Neural progenitor cell (in vitro differentiated cells): ENCODE measurements at places on chromosomes 6 and 20. TPM values are rescaled to one million over a fixed set of nuclear protein-coding genes. Genes with fewer than 3 reads are reported as not detected.

LAMA2 gene
- total RNA-seq: 0.68 and 1.5 TPM in 2 replicates

- DNase-seq: no peak
Observed at GRCh38 chr20:41818369-41818768, 200.2 kb upstream of the CHD6 start.

DNA sequence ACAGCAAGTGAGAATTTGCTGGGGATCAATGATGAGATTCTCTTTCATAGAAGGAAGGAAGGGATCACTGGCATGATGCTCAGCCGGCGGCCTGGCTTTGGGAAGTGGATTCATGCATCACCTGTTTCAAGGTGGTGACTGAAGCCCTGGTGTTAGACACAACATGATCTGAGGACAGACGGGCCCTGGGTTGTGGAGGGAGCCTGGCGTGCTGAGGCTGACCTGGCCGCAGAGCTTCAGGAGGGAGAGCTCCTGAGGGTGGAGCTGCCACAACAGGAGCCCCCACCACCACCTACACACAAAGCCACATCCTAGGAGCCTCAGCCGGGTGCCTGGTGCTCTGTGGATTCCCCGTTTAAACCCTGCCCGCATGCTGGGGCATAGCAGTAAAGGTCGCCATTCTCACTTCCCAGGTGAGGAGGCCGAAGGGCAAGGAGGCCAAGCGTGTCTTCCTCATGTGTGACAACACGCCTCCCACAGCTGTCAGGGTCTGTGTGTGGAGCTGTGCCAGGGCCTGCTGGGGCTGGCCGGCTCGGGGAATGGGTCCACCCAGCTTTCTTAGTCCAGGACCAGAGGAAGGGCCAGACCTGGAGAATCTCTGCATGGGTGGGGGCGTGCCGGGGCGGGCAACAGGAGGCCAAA, 107.0 kb downstream of the ERMARD start:
- DNase-seq: no peak

GRCh38 chr6:140758169-140758877, 1374.4 kb upstream of the GJE1 start:
- no peak for DNase-seq

POPDC3 gene
- 3.1 and 8.2 TPM in 2 replicates for total RNA-seq

CLPSL1 gene
- total RNA-seq: not detected in 2 replicates

MYT1 gene
- total RNA-seq: 1.2 and 1.5 TPM in 2 replicates

DNA sequence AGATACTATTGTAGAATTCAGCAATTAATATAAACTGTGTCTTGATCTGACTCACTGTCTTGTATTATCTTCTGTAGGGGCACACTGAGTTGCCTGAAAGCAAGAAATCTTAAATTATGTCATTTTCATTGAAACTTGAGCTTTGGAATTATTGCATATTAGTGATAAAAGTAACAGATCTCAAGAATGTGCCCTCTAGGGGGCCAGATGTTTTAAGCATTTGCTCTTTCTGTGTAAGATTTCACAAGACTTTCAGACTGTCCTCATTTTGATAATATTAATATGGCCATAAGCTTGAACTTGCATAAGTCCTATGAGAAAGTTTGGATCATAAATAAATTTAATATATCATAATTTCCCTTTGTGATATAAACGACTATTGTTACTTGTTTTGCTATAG, 55.5 kb upstream of the MYO6 start:
- no peak for DNase-seq

GRCh38 chr6:128069188-128069587, 168.3 kb upstream of the THEMIS start:
- DNase-seq: no peak

- no peak for DNase-seq
Observed at GRCh38 chr6:436308-437036, 44.9 kb downstream of the IRF4 start.

DNA sequence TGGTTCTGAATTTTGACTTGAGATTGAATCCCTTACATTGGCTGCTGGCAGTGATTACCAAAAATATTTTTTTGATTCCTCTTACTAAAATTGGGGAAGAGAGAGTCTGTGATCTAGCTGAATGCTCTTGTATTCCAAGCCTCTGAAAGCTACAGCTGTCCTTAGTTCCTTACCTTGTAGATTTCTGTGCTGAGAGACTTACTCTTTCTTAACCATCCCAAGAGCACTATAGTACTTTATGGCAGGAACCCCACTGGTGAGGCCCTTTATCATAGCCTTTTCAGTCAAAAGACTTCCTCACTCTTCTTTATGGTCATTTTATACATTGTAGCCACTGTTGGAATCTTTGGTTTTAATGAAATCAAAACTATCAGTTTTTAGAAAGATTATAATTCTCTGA, 19.1 kb upstream of the ERVFRD-1 start:
- DNase-seq: no peak

HLA-DQB2 gene
- total RNA-seq: not detected in 2 replicates

GRCh38 chr6:15434823-15435380, 189.0 kb downstream of the JARID2 start:
- no peak for DNase-seq

- DNase-seq: no peak
Observed at GRCh38 chr20:10602221-10602871, 71.5 kb downstream of the JAG1 start.

- no peak for DNase-seq
Observed at GRCh38 chr6:81105998-81106397, 646.5 kb downstream of the TENT5A start.

DNA sequence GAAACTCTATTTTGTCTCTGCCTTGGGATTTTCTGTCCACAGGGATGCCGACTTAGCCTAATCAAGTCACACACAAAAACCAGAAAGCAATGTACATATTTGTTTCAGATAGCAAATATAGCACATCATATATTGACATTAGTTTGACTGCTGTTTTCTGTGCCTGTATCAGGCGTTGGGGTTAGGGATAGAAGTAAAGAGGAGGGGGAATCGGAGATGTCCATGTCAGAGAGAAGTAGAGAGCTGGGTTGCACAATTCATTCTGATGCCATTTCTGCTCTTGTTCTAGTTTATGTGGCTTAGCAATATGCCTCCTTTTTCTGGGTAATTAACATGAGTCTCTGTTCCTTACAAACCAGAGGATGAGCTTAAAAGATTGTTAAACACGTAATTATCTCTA, 14.7 kb upstream of the IPCEF1 start:
- no peak for DNase-seq

EFCAB8 gene
- not detected in 2 replicates for total RNA-seq

- no peak for DNase-seq
Observed at GRCh38 chr6:56671160-56671559, 28.5 kb upstream of the DST start.

DNA sequence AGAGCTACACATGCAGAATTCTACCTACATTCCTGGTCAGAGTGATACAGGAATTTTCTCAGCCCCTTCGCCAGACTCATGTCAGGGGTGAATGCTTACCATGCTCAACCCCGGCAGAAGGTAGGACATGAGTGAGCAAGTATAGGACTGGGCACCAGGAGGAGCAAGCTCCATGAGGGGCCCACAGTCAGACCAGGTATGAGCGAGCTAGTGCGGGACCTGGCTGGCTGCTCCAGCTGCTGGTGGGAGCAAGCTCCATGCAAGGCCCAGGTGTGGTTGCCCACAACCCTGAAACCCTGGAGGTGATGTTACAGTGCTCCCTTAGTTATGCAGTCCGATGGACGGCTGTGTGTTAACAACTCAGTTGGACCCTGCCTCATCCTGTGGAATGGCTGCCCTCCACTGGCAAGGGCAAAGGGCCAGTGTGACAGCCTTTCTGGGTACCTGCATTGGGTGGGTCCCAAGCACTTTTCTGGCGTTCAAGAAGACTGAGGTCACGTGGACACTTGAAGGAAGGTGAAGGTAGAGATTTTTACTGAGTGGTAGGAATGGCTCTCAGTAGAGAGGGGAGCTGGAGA, 503.5 kb upstream of the CITED2 start:
- DNase-seq: no peak

GRCh38 chr6:87653074-87653962, 48.7 kb downstream of the AKIRIN2 start:
- peak; percentile 48 for DNase-seq

GRCh38 chr20:25025986-25026605, 31.8 kb downstream of the ACSS1 start:
- no peak for DNase-seq

DNA sequence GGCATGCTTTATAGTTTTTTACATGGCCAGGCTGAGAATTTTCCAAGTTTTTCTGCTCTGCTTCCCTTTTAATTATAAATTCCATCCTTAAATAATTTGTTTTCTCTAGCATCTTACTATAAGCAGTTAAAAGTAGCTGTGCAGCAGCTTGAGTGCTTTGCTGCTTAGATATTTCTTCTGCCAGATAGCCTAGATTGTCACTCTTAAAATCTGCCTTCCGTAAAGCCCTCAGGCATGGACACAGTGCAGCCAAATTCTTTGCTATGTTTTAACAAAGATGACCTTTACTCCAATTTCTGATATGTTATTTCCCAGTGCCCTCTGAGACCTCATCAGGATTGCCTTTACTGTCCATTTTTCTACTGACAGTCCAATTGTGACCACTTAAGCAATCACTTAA, 92.6 kb upstream of the SGK1 start:
- no peak for DNase-seq

GRCh38 chr6:145241721-145242120, 493.6 kb downstream of the EPM2A start:
- DNase-seq: no peak

- DNase-seq: no peak
Observed at GRCh38 chr6:89050155-89050554, 30.4 kb upstream of the PNRC1 start.

- no peak for DNase-seq
Observed at GRCh38 chr6:26198722-26199056, 111.5 kb downstream of the HFE start.

RSPO4 gene
- 0.26 and 1.0 TPM in 2 replicates for total RNA-seq

- DNase-seq: no peak
Observed at GRCh38 chr6:35602133-35602946, 86.4 kb downstream of the FKBP5 start.

- DNase-seq: no peak
Observed at GRCh38 chr6:38193481-38194281, 374.2 kb downstream of the ZFAND3 start.

F13A1 gene
- total RNA-seq: 1.7 and 3.6 TPM in 2 replicates

- DNase-seq: no peak
Observed at GRCh38 chr6:36201612-36202011, 5.1 kb downstream of the BRPF3 start.

MUC22 gene
- 0.03 TPM in 1 of 2 replicates, not detected in the other for total RNA-seq

GRCh38 chr6:116763906-116764628, 1.5 kb downstream of the FAM162B start:
- DNase-seq: no peak

C20orf202 gene
- not detected in 2 replicates for total RNA-seq

DNA sequence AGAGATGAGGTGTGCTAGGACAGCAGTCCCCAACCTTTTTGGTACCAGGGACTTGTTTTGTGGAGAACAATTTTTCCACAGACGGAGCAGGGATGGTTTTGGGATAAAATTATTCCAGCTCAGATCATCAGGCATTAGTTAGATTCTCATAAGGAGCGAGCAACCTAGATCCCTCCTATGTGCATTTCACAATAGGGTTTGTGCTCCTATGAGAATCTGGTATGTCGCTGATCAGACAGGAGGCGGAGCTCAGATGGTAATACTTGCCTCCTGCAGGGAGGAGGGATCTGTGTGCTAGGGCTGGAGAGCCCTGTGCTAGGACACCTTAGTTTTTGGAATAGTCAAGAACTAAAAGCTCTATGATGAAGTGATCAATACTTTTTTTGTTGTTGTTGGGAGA, 2.5 kb downstream of the SMIM13 start:
- peak; percentile 61 for DNase-seq

DNA sequence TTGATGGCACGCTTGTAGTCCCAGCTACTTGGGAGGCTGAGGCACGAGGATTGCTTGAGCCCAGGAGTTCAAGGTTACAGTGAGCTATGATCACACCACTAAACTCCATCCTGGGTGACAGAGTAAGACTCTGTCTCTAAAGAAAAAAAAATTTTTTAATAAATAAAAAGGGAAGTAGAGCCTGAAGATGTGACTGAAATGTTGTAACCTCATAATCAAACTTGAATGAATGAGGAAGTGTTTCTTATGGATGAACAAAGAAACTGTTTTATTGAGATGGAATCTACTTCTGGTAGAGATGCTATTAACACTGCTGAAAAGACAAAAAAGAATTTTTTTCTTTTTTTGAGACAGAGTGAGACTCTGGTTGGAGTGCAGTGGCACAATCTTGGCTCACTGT, 6.7 kb downstream of the MAK start:
- no peak for DNase-seq

GRCh38 chr6:37209461-37210205, 39.7 kb downstream of the PIM1 start:
- DNase-seq: no peak

BMP6 gene
- total RNA-seq: 0.37 and 0.41 TPM in 2 replicates

- no peak for DNase-seq
Observed at GRCh38 chr6:147449405-147450161, 58.9 kb upstream of the SAMD5 start.
